CD4-positive, alpha-beta T cell treated with Interferon gamma for 1 hour (primary cell): ENCODE measurements at places on chromosomes 13 and 19.

DNA sequence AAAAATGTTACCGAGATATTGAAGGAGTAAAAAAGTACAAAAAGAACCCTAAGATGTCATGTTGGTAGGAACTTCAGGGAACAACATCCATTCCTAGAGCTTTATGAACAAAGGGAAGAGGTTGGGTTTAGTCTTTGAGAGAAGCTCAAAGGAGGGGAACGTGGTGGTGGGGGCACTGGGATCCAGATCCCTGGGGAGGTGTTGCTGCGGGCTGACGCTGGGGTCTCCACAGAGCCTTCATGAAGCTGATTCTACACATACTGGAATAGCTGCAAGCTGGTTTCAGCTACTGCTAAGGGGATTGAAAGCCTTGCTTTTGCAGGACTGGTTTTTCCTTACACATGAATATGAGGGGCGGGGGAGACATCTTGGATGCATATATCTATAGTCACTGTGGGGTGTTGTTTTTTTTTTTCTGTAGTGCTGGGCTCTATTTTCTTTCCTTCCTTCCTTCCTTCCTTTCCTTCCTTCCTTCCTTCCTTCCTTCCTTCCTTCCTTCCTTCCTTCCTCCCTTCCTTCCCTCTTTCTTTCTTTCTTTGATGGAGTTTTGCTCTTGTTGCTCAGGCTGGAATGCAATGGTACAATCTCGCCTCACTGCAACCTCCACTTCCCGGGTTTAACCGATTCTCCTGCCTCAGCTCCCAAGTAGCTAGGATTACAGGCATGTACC, 6.5 kb upstream of the MZF1 start:
- DNase-seq = no peak

GRCh38 chr19:1089126-1089771, 5.9 kb downstream of the POLR2E start:
- no peak for DNase-seq

GRCh38 chr19:58334691-58335249, 8.0 kb downstream of the ZSCAN22 start:
- no peak for DNase-seq

DNA sequence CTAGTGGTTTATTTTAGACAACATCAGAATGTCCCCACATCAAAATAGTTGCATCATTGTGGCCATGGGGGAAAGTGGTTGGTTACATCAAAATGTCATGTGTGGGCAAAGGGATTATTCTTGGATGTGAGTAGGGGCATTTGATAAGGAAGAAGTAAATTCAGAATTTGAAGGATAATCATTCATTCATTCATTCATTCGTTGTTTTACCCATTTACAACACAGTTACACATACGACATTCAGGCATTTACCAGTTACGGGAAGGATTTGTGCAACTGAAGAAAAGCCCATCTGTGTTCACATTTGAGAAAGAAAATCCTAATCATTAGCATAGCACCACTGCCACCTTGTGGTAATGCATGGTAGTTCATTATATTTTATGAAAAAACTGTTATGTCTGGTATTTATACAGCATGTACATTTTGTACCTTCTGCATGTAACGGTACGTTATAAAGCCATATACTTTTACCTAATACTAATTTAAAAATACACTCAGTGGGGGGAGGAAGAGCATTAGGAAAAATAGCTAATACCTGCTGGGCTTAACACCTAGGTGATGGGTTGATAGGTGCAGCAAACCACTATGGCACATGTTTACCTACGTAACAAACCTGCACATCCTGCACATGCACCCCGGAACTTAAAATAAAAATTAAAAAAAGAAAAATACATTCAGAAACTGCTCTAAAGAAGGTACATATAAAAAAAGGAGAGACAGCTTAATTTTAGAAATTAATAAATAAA, 62.1 kb downstream of the DGKH start:
- no peak for DNase-seq

- DNase-seq = no peak
These were observed 508 bp downstream of the SLC15A1 start for GRCh38 chr13:98751861-98752466.

DNA sequence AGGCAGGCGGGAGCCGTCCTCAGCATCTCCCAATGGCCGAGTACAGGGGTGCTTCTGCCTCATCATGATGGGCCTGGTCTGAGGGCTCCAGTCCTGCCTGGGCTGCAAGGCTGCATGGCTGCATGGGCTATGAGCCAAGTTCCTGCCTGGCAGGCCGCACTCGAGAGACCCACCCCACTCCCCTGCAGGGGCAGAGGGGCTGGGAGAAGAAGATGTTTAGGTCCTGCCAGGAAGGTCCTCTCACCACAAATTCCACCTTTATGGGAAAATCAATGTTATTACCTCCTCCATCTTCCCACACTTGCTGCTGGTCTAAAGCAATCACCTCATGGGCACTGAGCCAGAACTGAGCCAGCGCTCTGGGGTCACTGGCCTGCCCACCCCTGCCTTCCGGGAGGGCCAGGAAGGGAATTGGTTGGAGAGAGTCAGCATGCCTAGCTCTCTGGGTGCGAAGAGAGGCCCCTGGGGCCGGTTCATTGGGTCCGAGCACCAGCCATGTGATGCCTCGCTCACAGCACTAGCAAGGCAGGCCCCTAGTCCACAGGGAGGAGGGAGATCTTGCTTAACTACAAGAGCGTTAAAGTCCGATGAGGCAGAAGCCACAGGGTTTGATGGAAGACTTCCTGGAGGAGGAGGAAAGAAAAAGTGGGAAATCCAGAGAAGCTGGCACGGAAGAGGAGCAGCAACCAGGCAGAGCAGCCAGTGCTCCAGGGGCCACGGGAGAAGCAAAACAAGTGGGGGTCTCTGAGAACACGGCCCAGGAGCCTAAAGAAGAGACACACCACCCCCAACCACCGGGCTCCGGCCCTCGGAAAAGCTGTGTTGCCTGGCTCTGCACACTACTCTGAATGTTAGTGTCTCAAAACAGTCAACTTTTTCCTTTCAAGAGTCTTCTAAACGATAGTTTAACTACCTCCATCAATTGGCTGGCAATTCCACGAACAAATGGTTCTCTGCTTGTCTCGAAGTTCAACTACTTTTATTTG, 63.1 kb downstream of the CEBPG start:
- DNase-seq = no peak

- DNase-seq = peak; percentile 58
These were observed 3.6 kb upstream of the GNG8 start for GRCh38 chr19:46639358-46640182.

DNA sequence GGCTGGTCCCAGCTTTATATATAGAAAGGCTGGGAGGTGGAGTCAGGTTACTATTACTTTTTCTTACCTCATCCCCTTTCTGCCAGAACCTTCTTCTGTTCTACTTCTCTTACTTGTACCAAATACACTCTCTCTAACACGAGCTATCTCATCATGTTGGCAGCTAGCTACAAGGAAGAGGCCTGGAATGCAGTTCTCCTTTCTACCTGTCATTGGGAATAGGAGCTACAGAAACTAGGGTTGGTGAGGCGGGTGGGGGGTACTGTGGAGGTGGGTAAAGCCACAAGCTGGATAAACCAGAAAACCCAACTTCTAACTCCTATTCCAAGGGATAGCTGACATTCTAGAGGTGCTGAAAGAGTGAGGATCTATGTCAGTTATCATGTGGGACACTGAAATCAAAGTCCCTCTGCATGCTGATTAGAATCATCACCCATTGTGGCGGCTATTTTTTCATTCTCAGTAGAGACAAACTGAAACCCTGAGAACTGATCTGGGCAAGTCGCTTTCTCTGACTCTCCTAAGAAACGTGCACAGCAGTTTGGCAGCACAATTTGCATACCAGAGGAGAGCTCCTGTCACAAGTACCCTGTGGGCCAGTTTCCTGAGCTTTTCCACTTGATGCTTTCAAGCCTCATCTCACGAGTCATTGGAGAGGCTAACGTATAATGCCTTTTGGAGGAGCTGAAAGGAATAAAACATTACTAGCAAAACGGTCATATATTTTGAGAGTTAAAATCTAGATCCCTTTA, 358.1 kb downstream of the ENOX1 start:
- DNase-seq = no peak

GRCh38 chr13:33284916-33285315, 639 bp downstream of the STARD13 start:
- DNase-seq = no peak

DNA sequence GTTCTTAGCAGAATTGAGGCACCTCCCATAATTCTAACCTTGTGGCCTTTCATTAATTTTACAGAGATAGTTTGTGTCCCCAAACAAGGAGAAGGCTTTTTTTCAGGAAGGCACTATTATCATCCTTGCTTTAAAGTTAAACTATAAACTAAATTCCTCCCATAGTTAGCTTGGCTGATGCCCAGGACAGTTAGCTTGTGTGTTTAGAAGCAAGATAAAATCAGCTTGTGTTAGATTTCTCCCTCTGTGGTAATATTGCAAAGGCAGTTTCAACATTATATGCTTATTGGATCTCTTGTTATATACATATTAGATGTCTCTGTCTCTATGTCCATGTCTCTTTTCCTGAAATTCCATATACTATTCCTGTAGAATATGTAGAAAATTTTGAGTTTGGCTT, 342.7 kb downstream of the TBC1D4 start:
- no peak for DNase-seq

DNA sequence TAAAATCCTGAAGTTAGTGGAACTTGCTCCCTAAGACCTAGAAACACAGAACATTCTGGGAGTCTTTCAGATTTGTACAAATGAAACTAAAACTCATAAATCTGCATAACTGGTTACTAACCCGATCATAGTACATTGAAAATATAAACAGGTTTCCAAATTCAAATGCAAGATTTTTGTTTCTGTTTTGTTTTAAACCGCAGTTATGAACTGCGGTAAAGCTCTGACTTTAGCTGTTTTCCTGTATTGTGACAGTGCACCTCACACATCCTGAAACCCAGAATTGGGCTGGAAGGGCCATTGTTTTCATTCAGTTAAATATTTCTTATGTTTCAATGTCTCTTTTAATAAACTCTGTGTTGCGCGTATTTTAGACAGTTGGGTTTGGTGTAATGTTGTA, 204.7 kb downstream of the SHISA2 start:
- DNase-seq = no peak

GRCh38 chr13:109734002-109734785, 52.2 kb downstream of the IRS2 start:
- DNase-seq = no peak

DNA sequence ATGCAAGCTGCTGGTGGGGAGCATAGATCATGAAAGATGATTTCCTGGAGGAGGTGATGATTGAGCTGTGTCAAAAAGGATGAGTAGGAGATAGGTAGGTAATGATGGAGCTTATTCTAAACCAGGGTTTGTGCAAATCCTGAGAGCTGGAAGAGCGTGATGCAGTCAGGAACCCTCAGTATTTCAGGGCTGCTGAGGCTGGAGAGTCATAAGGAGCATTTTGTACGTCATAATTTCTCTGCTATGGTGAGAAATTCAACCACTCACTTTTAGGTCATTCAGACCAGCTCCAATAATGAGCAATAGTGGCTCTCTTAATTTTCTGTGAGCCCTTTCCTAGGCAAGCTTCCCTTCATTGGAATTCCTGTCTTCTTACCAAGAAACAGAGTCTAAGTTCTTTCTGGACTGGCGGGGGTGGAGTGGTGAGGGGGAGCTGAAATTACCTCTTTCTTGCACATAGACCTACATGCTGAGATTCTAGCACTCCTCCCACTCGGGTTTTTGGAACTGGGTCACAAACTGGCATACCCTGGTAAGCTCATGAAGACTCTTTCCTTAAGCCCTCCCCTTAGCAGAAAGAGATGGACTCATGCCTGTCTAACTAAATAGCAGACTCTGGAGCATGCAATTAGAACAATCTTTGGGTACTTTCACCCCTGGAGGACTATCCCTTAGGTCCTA, 62.2 kb upstream of the MYCBP2 start:
- DNase-seq = no peak

GRCh38 chr13:44336934-44337333, 36.7 kb upstream of the SERP2 start:
- DNase-seq = no peak

GRCh38 chr13:74570834-74571233, 436.6 kb upstream of the KLF12 start:
- no peak for DNase-seq

- no peak for DNase-seq
These were observed 1236.9 kb downstream of the DIAPH3 start for GRCh38 chr13:58926858-58927257.

DNA sequence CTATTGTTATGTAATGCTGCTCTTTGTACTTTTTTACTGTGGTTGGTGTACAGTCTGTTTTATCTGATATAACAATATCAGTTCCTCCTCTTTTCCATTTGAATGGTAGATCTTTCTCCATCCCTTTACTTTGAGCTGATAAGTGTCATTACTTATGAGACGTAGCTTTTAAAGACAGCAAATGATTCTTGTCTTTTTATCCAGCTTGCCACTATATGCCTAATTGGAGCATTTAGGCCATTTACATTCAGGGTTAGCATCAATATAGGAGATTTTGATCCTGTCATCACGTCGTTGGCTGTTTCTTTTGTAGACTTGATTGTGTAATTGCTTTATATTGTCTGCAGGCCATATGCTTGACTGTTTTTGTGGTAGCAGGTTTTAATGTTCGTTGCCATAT, 894.2 kb upstream of the ATXN8OS start:
- no peak for DNase-seq

DNA sequence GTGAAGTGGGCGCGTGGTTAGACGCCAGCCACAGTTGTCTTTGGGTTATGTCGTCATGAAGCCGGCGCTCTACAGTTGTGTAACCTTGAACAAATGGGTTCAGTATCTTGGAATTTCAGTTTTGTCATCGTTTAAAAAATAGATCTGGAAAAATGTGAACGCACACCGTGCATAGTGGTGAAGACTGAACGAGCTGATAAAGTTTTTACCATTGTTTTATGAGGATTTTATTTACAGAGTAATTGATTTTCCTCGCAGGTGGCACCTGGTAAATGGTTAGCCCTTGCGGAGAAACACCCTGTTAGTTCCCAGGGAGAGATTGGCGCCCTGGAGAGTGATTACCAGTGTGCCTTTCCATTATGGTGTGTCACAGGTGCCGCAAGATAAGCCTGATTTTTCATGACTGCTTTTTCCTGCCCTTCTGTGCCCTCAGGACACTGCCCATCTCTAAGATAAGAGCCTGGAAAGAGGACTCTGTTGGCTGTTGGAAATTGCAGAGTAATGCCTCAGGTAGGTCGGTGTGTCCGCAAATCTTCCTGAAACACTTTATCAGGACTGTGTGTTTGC, 577 bp downstream of the ZNF181 start:
- no peak for DNase-seq
